ENCODE measurements at places on chromosomes 6 and 20.
A peak's percentile ranks its signal among the peaks of the same experiment; 100 is the strongest.

GRCh38 chr6:157106487-157106886 lies 216.8 kb downstream of the TMEM242 start:
- ATAC-seq: peak; percentile 5

DNA sequence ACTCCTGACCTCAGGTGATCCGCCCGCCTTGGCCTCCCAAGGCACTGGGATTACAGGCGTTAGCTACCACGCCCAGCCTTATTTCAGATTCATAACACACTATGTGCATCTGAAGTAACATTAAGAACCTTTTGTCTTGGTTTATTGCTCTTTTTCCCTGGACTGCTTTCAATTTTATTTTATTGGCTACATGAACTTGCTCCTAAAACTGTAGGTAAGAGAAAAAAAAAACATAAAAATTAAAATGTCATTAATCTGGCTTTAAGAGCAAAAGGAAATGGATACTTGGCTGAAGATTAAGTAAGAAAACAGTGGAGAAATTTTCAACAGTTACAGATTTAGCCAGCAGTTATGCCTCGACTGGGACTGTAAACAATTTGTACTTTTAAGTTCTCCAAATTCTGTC lies 62.5 kb downstream of the GJA1 start:
- peak; percentile 33 for ATAC-seq

GRCh38 chr6:151024597-151024996 lies 159.1 kb downstream of the MTHFD1L start:
- no peak for ATAC-seq

DNA sequence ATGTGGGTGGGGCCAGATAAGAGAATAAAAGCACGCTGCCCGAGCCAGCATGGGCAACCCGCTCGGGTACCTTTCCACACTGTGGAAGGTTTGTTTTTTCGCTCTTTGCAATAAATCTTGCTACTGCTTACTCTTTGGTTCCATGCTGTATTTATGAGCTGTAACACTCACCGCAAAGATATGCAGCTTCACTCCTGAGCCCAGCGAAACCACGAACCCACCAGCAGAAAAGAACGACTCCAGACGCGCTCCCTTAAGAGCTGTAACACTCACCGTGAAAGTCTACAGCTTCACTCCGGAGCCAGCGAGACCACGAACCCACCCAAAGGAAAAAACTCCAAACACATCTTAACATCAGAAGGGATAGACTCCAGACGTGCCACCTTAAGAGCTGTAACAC lies 76.7 kb downstream of the TFAP2A start:
- ATAC-seq: no peak
